ENCODE measurements at places on chromosomes 12 and 14. TPM values are rescaled to one million over a fixed set of nuclear protein-coding genes. Genes with fewer than 3 reads are reported as not detected.

The MMP14 gene
- total RNA-seq: 378 TPM

The P2RX2 gene
- total RNA-seq: not detected

The CELA1 gene
- not detected for total RNA-seq

The STON2 gene
- 0.66 TPM for total RNA-seq

The DUSP6 gene
- 58.1 TPM for total RNA-seq

The LHX5 gene
- total RNA-seq: not detected

The TAS2R20 gene
- total RNA-seq: 1.8 TPM

The SRSF5 gene
- 173 TPM for total RNA-seq

The LBHD2 gene
- total RNA-seq: not detected

The CCDC177 gene
- total RNA-seq: not detected

The KIF26A gene
- 0.06 TPM for total RNA-seq

The INHBC gene
- total RNA-seq: not detected

The SIX1 gene
- total RNA-seq: 0.79 TPM

The KRT77 gene
- not detected for total RNA-seq

The SPX gene
- total RNA-seq: 0.25 TPM

The AP1G2 gene
- total RNA-seq: 4.2 TPM

The RNASE3 gene
- total RNA-seq: not detected

The MYL6B gene
- total RNA-seq: 98.2 TPM

The GCH1 gene
- total RNA-seq: 0.44 TPM

The KLHDC1 gene
- total RNA-seq: 3.8 TPM

The LRP6 gene
- total RNA-seq: 45.0 TPM

The GALNT8 gene
- not detected for total RNA-seq

The RIMBP2 gene
- total RNA-seq: not detected

The SLCO1B3 gene
- total RNA-seq: not detected

The NOP9 gene
- total RNA-seq: 22.3 TPM

The SLC39A2 gene
- total RNA-seq: not detected

The RGS6 gene
- not detected for total RNA-seq

The HOXC5 gene
- total RNA-seq: not detected

The CLEC1A gene
- total RNA-seq: 0.37 TPM

The RPL10L gene
- not detected for total RNA-seq

The AMN gene
- not detected for total RNA-seq

The NPAS3 gene
- under 0.01 TPM for total RNA-seq

The TSPAN8 gene
- 200 TPM for total RNA-seq

The BCL2L14 gene
- total RNA-seq: 0.06 TPM

The NKX2-1 gene
- total RNA-seq: not detected

The PPTC7 gene
- 5.6 TPM for total RNA-seq

The CHPT1 gene
- total RNA-seq: 27.8 TPM

The KLRB1 gene
- not detected for total RNA-seq

The DEPDC4 gene
- total RNA-seq: 0.75 TPM

The ISM2 gene
- not detected for total RNA-seq

The SLC10A1 gene
- not detected for total RNA-seq

The MON2 gene
- total RNA-seq: 47.4 TPM

The RHEBL1 gene
- total RNA-seq: 0.40 TPM

The FSCB gene
- total RNA-seq: not detected

The ACRBP gene
- 0.25 TPM for total RNA-seq

The MDGA2 gene
- total RNA-seq: not detected

The ABCC9 gene
- total RNA-seq: 0.37 TPM

The KRT79 gene
- not detected for total RNA-seq

The PKP2 gene
- 0.06 TPM for total RNA-seq

The LRRC10 gene
- total RNA-seq: not detected

The EPYC gene
- total RNA-seq: not detected

The SETD3 gene
- total RNA-seq: 41.0 TPM

The RNASE7 gene
- not detected for total RNA-seq

The ANO2 gene
- 0.13 TPM for total RNA-seq

The MIP gene
- not detected for total RNA-seq

The AICDA gene
- total RNA-seq: not detected

The PIWIL1 gene
- not detected for total RNA-seq

Data from aortic smooth muscle cell (primary cell).